ENCODE measurements at places on chromosomes 3 and 15.

- no peak for DNase-seq
These were observed 208.0 kb upstream of the BHLHE40 start for GRCh38 chr3:4771243-4771642.

- DNase-seq, result no peak
These were observed 203.6 kb downstream of the WNT5A start for GRCh38 chr3:55283441-55283925.

DNA sequence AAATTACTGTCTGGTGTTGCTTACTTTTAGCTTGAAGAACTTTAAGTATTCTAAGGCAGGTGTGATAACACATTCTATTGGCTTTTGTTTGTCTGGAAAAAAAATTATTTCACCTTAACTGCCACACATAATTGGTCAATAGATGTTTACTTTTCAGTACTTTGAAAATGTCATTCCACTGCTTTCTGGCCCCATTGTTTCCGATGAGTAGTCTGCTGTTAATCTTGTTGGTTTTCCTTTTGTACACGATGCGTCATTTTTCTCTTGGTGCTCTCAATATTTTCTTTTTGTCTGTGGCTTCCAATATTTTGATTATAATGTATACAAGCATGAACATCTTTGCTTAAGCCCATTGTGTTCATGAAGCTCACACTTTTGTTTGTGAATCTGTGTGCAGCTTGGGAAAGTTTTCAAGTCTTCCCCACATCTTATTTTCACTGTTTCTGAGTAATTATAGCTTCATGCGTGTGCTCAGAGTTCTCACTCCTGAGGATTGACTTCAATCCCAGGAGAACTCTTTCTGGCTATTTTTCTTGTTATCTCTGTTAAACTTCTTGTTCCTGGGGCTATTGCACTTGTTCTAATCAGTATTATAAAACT lies 664.7 kb downstream of the IGSF11 start:
- no peak for DNase-seq

GRCh38 chr3:61118830-61119229 lies 132.4 kb downstream of the FHIT start:
- no peak for DNase-seq

Measured in HFF-Myc (cell line).